ENCODE measurements at places on chromosomes 13 and 19.

DNA sequence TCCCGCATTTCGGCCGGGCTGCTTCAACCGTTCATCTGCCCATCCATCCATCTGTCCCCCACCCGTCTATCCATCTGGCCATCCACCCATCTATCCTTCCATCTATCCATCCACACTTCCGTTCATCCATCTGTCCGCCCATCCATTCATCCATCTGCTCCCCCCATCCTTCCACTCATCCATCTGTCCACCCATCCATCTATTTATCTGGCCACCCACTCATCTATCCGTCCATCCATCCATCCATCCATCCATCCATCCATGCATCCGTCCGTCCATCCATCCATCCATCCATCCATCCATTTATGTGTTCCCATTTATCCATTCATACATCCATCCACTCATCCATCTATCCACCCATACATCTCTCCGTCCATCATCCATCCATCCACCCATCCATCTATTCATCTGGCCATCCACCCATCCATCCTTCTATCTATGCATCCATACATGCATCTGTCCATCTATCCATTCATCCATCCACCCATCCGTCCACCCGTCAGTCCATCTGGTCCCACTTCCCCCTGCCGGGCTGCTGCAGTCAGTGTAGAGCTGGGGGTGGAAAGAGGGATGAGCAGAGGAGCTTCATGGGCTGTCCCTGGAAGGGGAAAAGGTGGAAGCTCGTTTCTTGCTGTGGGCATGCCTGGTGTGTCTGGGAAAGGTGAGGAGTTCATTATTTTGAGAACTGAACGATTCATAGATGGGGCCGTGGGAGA lies 722 bp downstream of the HSD11B1L start:
- DNase-seq, result no peak

GRCh38 chr19:43700395-43701000 lies 15.4 kb upstream of the IRGC start:
- DNase-seq, result peak; percentile 76

- peak; percentile 74 for DNase-seq
Observed at GRCh38 chr19:45809643-45810159, 5.4 kb downstream of the RSPH6A start.

DNA sequence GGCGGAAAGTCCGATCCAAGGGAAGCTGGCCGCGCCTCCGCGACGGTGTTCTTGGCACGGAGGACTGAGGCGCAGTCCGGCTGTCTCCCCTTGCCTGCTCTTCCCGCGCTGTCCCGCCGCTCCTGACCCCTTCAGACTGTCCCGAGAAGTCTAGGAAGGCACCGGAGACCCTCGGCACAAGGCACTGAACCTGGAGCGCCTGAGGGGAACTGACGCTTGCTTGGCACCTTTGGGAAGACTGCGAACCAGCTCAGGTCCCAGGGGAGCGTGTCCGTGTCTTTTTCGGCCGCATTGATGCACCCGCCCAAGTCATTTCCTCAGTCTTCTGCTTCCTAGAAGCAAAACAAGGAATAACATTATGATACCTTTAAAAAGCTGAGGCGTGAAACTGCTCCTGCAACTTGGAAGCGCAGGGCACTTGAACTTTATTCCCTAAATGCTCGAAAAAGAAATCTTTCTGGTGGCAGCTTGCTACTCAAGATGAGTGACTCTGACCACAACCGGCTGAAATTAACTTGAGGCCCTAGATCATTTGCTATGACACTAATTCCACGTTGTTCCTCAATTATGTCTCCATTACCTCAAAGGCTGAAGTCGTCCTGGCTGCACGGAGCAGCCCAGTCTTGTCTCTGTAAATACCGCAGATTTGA lies 735 bp upstream of the FLT1 start:
- DNase-seq, result no peak

Data from cardiac fibroblast (primary cell).